Ureter (tissue), 1 donor: ENCODE measurements at places on chromosomes 6 and 20.
A peak's percentile ranks its signal among the peaks of the same experiment; 100 is the strongest.

GRCh38 chr6:1362643-1363042 lies 26.7 kb upstream of the FOXF2 start:
- DNase-seq = no peak

GRCh38 chr20:25470045-25470444 lies 62.6 kb downstream of the GINS1 start:
- no peak for DNase-seq

DNA sequence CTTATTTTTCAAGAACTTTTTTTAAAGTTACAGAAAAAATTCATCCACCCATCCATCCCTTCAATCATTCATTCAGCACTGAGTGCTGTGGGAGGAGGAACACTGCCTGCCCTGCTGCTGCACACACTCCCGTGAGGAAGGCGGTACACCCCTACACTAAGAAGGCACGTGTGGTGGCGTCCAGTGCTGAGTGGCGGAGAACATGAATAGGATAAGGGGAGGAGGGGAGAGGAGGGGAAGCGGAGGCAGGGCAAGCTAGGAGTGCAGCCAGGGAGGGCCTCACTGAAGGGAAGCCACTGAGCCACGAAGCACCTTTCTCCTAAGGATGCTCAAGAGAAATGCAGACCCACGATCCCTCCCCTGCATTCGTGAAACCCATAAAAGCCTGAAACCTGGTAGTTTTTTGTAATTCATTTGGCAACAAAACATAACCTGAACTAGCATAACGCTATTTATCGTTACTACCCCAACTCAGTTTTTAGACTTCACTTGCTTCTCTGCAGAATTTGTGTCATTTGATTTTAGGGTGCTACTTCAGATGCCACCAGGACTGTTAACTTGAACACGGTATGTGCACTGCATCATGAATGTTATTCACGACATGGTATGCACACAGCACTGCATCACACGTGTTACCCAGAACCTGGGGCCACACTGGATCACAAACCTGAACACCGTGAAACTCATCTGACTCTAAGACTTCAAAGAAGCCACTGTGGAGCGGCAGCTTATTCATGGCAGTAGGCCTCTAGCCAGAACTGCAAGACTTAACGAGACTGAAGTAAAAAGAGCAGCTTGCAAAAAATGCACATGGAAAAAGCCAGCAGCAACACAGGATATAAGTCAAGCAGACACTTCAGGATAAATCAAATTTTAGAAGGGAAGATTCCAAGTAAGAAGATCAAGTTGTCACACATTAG lies 3.5 kb downstream of the RNASET2 start:
- DNase-seq = no peak

DNA sequence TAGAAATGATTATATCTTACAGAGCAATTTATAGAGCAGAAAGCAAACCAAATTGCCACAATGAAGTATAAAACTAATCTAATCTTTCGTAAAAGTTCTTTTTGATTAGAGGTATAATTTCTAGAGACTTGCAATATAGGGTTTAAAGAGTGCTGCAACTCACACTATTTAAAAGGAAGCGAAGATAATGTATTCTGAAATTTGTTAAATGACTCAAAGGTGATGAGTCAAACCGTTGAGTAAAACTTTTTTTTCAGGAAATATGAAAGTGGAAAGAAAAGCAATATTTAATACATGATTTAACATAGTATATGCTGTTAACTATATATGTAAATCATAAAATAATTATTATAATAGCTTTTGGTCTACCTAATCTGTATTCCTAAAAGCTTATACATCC lies 133.6 kb downstream of the SYNE1 start:
- no peak for DNase-seq

- no peak for DNase-seq
Observed at GRCh38 chr6:105940990-105941389, 145.1 kb upstream of the PRDM1 start.

DNA sequence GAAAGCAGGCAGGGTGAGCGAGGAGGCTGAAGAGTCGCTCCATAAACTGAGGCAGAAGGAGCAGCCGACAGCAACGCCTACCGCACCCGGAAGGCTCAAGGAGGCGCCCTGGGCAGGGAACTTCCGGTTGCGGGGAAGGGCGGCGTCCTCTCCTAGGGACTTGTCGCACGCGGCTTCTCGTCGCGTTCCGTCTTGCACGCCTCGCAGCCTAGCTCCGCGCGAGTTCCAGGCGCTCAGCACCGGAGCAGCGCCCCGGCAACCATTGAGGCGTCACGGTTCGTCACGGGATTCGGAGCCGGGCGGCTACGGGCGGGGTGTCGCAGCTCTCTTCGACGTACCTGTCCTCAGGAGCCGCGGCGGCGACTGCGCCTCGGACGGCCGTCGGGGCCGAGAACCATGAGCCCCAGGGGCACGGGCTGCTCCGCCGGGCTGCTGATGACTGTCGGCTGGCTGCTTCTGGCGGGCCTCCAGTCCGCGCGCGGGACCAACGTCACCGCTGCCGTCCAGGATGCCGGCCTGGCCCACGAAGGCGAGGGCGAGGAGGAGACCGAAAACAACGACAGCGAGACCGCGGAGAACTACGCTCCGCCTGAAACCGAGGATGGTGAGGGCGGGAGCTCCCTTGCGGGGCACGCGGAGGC lies at the start of gene SPACA1:
SPACA1 (plus strand) TSS at position 332 of the 641 bp plus-strand sequence; CDS start at position 397, 65 bp downstream.
- DNase-seq = no peak

GRCh38 chr6:168133687-168134559 lies 54.9 kb upstream of the FRMD1 start:
- peak; percentile 42 for DNase-seq

DNA sequence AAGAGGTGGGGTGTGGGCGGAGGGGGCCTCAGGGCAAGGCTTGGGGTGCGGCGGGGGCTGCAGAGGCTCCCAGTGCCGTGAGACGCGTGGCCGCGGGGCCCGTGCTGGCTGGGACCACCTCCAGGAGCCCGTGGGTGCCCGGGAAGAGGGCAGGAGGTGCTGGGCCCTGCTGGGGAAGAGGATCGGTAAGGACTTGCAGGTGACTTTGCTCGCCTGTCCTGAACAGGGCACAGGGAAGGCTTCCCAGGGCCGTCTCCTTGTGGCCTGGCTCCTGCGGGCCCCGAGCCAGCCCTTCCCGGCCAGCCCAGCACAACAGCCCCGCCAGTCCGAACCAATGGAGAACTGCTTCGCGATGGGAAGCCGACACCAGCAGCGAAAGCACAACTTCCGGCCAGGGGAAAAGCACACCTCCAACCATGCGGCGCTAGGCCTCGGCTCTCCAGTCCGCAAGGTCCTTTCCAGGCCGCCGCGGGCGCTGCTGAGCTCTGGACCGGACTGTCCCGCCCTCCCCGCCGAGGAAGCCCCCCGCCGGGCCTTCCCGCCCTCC lies 32.3 kb downstream of the IRF4 start:
- DNase-seq = no peak

DNA sequence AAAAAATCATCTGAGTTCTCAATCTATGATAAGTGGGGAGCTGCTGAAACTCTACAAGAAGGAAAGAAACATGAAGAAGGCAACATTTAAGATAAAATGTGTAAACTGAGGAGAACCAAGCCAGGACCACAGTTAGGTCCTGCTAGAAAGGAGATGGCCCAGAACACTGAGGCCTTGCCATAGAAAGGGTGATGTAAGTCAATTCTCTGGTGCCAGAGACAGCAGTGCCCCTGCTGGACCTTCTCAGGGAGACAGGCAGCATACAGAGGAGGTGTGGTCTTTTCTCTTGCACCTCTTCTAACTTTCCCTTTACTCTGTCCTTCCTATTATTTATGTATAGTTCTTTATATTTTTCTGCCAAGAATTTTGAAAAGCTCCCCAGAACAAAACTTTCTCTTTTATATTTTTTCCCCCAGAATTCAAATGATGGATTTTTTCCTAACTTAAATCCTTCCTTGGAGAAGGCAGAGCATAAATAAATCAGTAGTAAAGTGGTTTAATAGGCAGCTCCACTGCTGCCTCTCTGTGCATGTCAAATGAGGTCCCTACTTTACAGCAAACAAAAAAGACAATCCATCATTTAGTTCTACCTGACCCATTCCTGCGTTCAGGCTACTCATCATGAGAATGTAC lies 9.0 kb downstream of the UQCC2 start:
- DNase-seq = no peak

DNA sequence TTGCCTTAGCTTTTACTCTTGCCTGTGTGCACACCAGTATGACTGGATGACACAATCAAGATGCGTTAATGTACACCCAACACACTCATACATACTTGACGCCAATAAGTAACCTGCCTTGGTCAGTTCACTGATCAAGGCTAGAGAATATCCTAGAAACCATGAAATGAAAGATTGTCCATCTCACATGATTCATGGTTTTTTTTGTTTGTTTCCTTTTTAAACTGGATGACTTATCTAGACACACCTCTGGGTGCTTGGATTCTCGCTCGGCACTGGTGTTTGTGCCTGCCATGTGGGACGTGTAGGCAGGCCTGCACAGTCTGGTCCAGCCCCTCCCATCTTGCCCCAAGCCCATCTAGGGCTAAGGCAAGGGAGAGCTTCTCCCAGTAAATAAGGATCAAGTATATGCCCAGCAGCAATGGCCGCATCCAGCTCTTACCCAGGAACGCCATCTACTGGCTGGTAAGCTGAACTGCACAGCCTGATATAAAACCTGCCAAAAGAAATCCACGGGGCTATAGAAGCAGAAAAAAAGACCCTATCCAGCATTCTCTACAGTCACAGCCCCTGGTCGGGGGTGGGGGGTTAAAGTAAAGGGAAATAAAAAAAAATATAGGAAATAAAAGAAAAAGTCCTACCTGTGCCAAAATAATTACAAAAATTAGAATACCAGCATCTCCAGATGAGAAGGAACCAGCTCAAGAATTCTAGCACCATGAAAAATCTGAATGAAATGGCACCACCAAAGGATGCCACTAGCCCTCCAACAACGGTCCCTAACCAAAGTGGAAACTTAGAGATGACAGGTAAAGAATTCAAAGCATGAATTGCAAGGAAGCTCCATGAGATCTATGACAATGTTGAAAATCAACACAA lies 73.3 kb downstream of the OTOR start:
- no peak for DNase-seq

DNA sequence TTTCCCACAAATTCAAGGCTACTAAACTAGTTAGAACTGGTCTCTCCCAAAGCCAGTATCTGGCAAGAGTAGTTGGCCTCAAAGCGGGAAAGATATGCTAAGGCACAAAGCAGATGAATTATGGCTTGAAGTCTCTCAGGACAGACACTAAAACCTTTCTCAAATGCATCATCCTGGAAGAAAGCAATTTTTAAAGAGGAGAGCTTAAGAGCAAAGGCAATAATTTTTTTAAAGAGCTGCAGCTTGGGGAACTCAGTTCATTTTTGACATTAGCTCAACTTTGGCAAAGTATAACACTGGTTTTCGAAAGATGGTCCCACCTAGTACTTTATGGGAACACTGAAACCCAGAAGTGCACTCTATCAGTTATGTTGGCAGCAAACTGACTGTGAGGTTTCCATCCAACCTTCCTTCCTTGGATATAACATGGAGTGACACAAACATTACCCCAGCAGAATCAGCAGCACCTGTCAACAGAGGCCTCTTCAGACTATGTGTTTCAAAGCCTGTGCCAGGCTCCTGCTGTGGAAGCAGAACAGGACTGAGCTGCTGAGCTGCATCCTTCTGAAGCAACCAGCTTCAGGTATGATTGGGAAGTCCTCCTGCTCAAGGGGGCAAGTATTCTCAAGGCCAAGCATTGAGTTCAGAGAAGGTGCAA lies 852.3 kb upstream of the HS3ST5 start:
- DNase-seq = no peak

DNA sequence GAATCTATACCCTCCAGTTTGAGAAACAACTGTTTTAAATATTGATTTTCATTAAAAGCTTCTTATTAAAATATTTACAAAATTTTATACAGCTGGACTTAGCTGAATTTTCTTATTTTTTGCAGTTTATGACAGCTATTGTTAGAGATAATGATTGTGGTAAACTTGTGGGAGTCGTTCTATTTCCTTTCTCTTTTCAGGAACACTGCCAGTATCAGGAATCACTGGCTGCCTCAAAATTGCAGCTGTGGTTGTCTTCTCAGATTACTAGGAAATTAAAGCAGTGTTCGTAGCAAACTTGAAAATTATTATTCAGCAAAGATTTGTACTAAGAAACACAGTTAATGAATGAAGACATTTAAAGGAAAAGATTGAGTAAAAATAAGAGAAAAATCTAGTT lies 311.0 kb downstream of the CENPW start:
- DNase-seq = no peak

DNA sequence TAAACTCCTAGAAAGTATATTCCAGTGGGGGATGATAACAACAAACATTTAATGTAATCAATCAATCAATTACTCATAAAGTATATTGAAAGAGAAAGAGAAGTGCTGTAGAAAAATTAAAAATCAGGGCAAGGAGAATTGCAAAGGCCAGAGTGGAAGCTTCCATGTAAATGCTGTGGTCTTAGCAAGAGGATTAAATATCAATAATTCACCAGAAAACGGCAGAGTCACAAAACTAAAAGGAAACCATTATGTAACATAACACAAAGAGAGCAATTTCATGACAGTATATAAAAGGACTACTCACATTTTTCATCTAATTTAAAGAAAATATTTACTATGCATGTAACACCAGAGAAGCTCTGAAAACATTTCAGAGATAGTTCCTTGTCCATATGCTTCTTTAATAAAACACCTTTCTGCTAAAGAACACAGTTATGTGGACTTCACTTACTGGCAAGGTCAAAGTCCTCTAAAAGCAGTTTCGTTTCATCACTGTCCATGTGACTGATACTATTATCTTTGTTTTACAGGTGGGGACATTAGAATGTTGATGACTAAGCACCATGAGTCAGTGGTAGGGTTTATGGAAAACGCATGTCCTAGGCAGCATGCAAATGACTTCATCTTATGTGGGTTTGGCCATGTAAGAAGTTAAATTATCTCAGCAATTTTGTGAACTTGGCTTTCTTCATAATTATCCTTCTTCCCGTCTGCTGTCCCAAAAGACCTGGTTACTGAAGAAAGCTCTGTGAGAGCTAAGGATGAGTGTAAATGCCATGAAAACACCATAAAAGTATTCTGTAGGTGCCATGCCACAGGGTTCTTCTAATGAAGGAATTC lies 185.8 kb upstream of the TENT5A start:
- no peak for DNase-seq

DNA sequence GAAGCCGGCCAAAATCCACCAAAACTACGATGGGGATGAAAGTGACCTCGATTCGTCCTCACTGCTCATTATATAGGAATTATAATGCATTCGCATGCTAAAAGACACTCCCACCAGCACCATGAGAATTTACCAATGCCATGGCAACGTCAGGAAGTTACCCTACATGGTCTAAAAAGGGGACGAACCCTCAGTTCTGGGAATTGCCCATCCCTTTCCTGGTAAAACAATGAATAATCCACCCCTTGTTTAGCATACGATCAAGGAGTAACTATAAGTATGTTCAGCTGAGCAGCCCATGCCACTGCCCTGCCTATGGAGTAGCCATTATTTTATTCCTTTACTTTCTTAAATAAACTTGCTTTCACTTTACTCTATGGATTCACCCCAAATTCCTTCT lies 20.1 kb upstream of the FAM110A start:
- no peak for DNase-seq

- DNase-seq = no peak
Observed at GRCh38 chr6:157497579-157497978, 116.6 kb downstream of the ZDHHC14 start.
